Purkinje cell (primary cell): ENCODE measurements at places on chromosomes 3 and 15. TPM values are rescaled to one million over a fixed set of nuclear protein-coding genes. Genes with fewer than 3 reads are reported as not detected.

Gene IL17RE
- polyA plus RNA-seq, result 0.42 TPM in 1 of 2 replicates, not detected in the other

Gene IL5RA
- 0.05 TPM in 1 of 2 replicates, not detected in the other for polyA plus RNA-seq

Gene SLC6A1
- polyA plus RNA-seq, result 158 and 247 TPM in 2 replicates

Gene AZI2
- polyA plus RNA-seq, result 68.2 and 94.9 TPM in 2 replicates

Gene BOC
- 0.88 and 3.7 TPM in 2 replicates for polyA plus RNA-seq

Gene RAB27A
- polyA plus RNA-seq, result 4.9 and 5.6 TPM in 2 replicates
